ENCODE measurements at places on chromosomes 5 and 9.

DNA sequence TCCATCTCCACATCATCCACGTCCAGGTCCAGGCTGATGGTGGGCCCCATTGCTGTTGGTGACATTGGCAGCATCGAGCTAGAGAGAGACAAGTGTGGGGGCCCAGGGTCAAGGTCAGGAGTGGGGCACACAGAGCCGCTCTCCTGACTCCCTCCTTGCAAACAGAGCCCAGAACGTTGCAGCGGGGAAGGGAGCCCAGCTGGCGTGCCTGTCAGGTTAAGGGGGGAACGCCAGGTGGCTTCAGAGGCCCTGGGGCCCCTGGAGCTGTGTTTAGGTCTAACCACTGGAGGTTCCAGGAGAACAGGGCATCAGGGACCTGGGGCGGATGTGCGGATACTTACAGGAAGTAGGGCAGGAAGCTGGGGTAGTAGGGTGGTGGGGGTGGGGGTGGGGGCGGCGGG, 7.5 kb downstream of the RNF44 start:
- DNase-seq, result peak; percentile 76

GRCh38 chr5:39605588-39606575, 181.1 kb upstream of the DAB2 start:
- DNase-seq, result no peak

DNA sequence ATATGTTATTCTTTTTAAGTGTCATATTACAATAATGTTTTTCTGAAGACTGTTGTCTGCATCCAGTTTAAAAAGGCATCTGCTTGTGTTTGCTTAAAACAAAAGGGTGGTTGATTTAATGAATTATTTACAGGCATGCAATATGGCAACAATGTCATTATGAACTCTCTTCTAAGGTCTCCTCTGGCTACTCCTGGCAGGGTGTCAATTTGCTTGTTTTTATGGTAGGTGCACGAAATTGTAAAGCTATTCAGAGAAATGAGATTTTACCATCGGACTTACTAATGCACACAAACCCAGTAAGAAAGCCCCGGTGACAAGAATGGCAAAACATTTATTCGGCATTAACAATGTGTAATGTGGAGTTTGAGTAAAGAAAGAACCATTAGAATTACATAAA, 539.8 kb upstream of the ZNF608 start:
- no peak for DNase-seq

- DNase-seq, result no peak
Observed at GRCh38 chr5:147248561-147248960, 13.7 kb downstream of the STK32A start.

- no peak for DNase-seq
Observed at GRCh38 chr5:51034222-51034901, 348.9 kb upstream of the ISL1 start.

DNA sequence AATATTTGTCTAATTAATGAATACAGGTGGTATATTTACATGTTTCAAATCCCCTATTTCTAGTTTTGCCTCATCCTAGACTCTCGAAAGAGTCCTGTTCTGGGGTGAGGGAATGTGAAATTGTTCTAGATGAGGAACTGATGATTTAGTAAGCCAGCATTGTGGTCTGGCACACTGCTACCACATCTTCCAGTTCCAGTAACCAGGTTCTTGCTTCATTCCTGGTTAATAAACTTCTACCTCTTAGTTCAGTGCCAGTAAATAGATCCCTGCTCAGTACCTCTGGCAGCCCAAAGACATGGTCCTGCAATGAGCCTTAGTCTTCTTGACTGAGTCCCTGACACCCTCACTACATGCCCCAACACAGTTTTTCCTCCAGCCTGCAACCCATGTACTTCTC, 207.7 kb downstream of the SREK1 start:
- DNase-seq, result no peak

All from activated CD8-positive, alpha-beta memory T cell treated with anti-CD3 and anti-CD28 coated beads for 24 hours (primary cell).